ENCODE measurements at places on chromosomes 11 and 22.
A peak's percentile ranks its signal among the peaks of the same experiment; 100 is the strongest.

DNA sequence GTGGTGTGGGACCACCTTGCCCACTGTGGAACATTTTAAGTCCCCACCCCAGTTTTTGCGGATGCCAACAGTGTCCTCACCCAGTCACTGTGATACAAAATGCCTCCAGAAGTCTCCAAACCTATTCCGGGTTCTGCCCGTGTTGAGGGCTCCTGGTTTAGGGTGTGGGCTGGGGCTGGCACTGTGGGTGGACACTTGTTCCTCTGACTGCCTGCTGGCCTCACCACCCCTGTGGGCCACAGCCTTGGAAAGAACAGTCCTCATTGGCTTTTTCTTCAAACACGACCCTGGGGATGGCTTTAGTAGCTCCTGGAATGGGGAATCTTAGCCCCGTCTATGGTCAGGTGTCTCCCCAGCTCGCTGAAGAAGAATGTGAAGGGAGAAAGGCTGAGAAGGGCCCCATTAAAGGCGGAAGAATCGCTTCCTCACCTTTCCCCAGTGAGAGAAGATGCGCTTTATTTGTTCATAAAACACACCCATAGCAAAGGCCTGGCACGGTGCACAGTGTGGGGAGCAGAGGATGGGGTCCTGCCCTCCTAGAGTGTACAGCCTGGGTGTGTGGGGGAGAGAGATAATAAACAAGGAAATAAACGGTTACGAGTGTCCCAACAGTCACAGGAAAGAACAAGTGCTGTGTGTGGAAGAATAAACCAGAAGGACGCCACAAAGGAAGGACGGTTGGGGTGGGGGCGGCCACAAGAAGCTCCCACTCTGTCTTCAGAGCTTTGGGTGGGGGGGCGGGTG, 91.6 kb upstream of the SLC22A12 start:
- DNase-seq = no peak

- peak; percentile 17 for DNase-seq
Measured at GRCh38 chr22:23751441-23751996, 607 bp upstream of the ZNF70 start.

DNA sequence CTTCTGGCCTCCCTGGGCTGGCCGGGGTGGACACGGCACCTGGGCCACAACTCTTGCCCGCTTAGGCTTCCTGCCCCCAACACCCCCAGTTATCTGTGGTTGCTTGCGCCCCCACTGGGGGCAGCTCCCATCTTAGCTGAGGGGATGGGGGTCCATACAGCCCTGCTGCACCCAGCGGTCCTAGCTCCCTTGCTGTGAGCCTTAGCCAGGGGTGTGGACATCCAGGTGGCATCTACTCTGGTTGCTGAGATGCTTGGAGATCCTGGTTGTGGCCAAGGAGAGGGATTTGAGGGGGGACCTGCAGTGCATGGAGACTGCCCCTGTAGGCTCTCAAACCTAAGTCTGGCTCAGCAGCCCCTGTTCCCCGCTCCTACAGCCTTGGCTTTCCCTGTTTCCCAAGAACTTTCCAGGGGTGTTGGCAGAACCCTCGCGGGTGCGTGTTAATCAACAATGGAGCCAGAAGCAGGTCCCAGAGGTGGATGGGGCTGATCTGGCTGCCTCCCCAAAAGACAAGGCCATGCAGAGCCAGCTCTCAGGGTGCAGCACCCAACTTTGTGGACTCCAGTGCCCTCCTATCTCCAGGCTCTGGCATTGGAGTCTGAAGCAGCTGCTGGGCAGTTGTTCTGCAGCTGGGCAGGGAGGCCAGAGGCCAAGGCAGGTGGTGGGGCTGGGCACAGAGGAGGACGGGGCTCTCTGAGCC, 3.3 kb downstream of the KCNQ1 start:
- DNase-seq = no peak

DNA sequence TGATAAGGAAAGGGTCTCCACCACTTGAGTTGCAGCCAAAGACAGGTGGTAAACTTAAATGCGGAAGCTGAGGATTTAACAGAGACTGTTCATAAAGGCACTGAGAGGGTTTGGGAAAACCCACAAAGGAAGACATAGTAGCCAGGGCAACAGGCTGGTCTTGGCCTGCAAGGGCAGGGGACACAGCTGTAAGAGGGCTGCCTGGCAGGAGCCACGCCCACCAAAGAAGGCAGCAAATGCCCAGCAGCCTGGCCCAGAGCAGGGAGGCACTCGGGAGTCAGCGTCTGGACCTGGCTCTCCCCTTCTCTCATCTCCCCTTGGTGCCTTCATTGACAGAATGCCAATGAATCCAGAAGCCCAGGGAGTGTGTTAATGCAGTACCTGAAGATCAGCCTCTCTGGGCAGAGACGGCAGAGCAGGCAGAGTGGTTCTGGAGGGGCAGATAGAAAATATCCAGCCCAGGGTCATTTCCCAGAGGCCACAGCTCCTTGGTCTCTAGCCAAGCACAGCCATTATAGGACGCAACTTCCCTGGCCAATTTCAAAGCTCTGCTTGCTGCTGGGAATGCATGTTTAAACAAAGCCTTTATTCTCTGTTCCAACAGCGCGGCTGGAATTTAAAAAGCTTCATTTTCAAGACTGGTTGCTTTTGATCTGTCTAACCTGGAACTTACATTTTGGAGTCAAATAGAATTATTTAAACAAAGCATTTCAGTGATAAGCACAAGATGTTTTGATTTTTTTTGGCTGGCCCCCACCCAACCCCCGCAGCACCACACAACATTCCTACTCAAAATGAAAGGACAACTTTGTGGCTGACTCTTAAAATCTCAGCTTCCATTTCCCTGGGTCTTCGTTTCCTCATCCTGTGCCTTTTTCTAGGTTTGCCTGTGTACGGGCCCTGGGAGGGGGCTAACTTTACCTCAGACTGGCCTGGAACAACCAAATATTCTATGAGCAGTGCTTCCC, 125.6 kb upstream of the LMO1 start:
- no peak for DNase-seq

DNA sequence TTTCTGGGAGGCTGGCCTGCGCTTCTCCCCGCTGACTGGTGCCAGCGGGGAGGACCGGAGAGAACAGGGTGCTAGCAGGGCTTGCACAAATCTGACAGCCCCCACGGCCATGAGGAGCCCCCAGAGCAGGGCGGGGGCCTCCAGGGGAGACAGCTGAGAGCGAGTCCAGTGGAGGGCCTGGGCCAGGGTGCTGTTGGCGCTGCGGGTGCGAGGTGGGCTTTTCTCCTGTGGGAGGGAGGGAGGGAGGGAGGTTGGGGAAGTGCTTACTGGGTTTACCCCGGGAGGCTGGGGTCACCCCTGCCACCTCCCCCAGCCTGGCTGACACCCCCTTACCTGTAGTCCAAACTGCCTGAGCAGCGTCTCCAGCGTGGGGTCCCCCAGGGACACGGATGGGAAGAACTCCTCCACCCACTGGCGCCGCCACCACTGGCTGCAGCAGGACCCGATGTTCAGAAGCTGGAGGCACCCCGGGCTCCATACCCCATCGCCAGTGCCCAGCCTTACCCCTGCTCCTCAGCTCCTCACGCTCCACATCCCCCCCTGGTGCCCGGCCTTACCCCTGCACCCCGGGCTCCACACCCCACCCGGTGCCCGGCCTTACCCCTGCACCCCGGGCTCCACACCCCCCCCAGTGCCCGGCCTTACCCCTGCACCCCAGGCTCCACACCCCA, 3.9 kb downstream of the LMF2 start:
- no peak for DNase-seq

GRCh38 chr11:82505379-82505778, 228.3 kb downstream of the FAM181B start:
- DNase-seq = no peak

GRCh38 chr11:120344302-120345004, 8.2 kb downstream of the ARHGEF12 start:
- peak; percentile 58 for DNase-seq

DNA sequence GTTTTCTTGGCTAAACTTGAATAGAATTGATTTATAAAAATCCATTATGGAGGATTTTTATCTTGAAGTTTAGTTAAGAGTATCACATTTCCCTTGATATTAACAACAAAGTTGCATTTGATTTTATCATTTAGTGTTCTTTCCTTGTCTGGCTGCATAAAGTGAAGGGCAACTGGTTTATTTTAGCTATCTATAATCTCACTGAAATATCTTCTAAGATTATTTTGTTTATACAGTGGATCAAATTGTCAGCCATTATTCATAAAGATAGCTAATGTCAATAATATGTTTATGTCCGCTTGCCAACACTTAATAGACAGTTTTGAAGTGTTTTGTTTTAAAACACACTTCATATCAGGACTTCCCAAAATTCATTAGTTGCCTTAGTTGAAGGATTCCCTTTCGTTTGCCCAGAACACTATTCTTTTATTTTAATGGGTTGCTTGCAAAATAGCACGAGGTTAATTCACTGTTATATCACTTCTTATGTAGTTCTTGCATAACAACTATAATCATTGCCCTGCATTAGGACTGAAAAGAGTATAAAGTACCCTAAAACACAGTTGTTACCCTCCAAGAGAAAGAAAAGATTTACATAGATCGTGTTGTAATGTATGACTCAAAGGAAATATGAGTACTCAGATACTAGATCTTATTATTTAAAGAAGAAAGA, 73.0 kb downstream of the MSANTD4 start:
- DNase-seq = no peak

DNA sequence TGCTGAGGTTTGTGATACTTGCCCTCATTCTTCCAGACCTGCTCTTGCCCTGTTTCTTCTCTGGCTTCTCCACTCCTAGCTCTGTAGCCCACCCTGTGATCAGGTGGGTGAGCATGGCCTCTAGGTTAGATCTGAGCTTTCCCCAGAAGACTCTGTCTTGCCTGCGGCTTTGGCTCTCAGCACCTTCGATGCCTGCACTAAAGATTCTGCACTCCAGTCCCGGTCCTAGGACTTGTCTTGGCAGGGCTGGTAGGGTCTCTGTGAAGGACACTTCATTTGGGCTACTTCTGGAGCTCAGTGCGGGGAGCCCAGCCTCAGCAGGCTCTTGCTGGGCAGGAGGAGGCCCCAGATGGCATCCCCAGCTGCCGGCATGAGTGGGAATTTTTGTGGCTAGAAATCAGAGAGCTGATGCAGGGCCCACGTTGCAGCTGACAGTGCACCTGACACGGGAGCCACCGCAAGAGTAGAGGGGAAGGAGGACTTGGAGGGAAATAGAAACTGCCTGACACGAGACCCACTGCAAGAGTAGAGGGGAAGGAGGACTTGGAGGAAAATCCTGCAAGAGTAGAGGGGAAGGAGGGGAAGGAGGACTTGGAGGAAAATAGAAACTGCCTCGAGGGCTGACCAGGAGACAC, 226.9 kb upstream of the B3GAT1 start:
- no peak for DNase-seq

- no peak for DNase-seq
Measured at GRCh38 chr22:30245181-30245984, 1.2 kb downstream of the LIF start.

GRCh38 chr11:10885703-10886363, 28.0 kb upstream of the ZBED5 start:
- DNase-seq = peak; percentile 91
